ENCODE measurements at places on chromosomes 2 and 18. TPM values are rescaled to one million over a fixed set of nuclear protein-coding genes. Genes with fewer than 3 reads are reported as not detected.

MYO7B gene
- total RNA-seq = 0.03 TPM

PROM2 gene
- total RNA-seq = 0.95 TPM

CFAP65 gene
- total RNA-seq = 0.22 TPM

SLC66A2 gene
- total RNA-seq = 22.3 TPM

PARD3B gene
- 2.0 TPM for total RNA-seq

CNTNAP5 gene
- total RNA-seq = not detected

UGT1A4 gene
- total RNA-seq = not detected

IL36RN gene
- total RNA-seq = not detected

LRATD1 gene
- total RNA-seq = 2.9 TPM

ANXA4 gene
- total RNA-seq = 4.7 TPM

CD207 gene
- not detected for total RNA-seq

LINC00305 gene
- not detected for total RNA-seq

MALL gene
- total RNA-seq = 1.4 TPM

C2orf42 gene
- 25.4 TPM for total RNA-seq

CCDC74A gene
- total RNA-seq = 25.6 TPM

All from neural progenitor cell (in vitro differentiated cells).